ENCODE measurements at places on chromosomes 4 and X. TPM values are rescaled to one million over a fixed set of nuclear protein-coding genes. Genes with fewer than 3 reads are reported as not detected.
A peak's percentile ranks its signal among the peaks of the same experiment; 100 is the strongest.

The AP1S2 gene
- 33.8 TPM for total RNA-seq

The ATG4A gene
- 8.0 TPM for total RNA-seq

The NEK1 gene
- total RNA-seq, result 11.1 TPM

- H3K36me3 ChIP-seq, result peaks cover 10% of the 10 kb centered on the region
- no peaks in the 10 kb centered on the region for H3K4me1 ChIP-seq
- DNase-seq, result no peak
- no peak overlapping the region for H3K4me3 ChIP-seq
These were observed 38.9 kb downstream of the NUDT9 start for GRCh38 chr4:87461281-87461700.

DNA sequence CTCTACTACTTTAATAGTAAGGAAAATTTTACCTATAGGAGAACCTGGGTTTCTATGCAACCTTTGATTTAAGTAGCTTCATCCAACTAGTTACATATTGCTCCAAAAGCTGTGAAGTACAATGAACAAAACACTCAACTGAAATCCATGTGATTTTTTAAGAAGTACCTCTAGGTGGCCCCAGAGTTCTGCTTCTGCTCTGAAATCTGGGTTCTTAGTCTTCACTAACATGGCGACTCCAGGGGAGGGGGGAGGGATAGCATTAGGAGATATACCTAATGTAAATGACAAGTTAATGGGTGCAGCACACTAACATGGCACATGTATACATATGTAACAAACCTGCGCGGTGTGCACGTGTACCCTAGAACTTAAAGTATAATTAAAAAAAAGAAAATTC lies 73.4 kb upstream of the MAGEB2 start:
- H3K27ac ChIP-seq, result no peak overlapping the region
- H3K36me3 ChIP-seq, result no peaks in the 10 kb centered on the region

DNA sequence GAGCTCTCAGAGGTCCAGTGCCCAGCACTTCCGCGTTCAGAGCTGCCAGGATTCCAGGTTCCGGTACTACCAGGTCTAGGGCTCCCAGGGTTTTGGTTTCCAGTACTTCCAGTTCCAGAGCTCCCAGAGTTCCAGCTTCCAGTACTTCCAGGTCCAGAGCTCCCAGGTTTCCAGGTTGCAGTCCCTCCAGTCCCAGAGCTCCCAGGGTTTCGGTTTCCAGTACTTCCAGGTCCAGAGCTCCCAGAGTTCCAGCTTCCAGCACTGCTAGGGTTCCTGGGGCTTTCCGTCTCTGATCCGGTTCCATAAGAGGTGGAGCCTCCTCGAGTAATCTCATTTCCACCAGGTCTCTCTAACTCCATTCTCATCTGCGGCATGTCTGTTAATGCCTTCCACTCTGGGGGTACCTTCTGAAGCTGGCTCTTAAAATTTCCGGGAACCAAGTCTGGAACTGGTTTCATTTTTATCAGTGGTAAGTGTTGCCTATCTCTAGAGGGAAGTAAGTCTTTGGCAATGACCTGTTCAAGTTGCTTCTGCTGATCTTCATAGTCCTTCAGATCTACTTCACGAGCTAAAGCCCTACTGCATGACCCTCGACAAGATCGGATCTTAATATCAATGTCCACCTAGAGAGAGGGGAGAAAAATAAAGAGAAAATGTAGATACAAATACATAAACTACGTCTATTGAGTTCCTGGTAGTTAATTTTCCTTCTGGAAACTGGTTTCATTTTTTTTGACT lies 4.1 kb downstream of the FGA start:
- DNase-seq, result no peak
- no peak overlapping the region for H3K4me3 ChIP-seq

GRCh38 chr4:16733509-16733908 lies 164.9 kb downstream of the LDB2 start:
- DNase-seq, result no peak
- H3K27me3 ChIP-seq, result no peaks in the 10 kb centered on the region
- H3K4me3 ChIP-seq, result no peak overlapping the region
- no peak overlapping the region for H3K27ac ChIP-seq

DNA sequence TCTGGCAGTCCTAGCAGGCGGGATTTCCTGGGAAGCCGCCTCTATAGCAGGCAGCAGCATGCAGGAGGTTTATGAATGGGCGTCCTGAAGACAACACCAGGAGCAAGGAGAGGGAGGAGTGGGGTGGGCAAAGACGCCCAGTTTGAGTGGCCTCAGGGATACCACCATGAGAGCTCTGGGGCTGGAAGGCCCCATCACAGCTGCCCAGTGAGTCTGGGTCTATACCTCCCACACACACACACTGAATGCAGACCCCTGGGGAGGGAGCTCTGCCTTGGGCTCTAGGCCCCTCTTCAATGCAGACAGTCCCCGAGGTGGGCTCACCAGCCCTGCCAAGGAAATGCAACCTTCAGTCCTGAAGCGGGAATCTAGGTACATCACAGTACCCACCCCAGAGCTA lies 98.6 kb downstream of the AFAP1 start:
- H3K27ac ChIP-seq, result no peak overlapping the region
- H3K27me3 ChIP-seq, result no peaks in the 10 kb centered on the region
- H3K4me3 ChIP-seq, result no peak overlapping the region
- peaks cover 17% of the 10 kb centered on the region for H3K4me1 ChIP-seq

DNA sequence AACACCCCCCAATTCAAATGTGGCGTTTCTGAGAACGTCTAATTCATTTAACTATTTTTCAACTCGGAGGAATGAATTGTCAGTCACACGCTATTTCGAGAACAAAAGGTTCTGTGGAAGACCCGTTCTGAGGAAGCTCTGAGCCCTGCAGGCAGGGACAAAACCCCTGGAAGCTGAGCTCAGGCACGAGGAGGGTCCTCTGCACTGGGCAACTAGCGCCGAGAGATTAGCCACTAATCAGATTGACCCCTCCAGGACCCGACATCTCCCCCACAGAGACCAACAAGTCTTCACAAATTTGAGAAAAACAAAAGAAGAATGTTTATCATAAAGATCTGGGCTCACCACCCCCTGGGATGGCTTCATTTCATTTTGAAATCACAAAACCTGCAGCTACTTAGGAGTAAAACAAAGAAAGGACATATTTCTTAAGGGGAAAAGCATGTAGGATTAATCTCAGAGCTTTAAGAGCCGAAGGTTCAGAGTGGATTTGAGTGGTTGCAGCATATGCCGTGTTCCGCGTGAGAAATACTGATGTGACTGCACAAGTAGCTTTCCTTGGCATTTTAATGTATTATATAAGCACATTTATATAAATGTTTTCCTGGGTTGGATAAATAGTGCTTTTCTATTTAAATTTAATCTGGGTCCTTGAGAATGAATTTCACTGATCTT lies 41.8 kb downstream of the ADRA2C start:
- no peaks in the 10 kb centered on the region for H3K36me3 ChIP-seq
- H3K27me3 ChIP-seq, result no peaks in the 10 kb centered on the region
- no peaks in the 10 kb centered on the region for H3K4me1 ChIP-seq
- no peak overlapping the region for H3K27ac ChIP-seq
- no peak overlapping the region for H3K4me3 ChIP-seq

DNA sequence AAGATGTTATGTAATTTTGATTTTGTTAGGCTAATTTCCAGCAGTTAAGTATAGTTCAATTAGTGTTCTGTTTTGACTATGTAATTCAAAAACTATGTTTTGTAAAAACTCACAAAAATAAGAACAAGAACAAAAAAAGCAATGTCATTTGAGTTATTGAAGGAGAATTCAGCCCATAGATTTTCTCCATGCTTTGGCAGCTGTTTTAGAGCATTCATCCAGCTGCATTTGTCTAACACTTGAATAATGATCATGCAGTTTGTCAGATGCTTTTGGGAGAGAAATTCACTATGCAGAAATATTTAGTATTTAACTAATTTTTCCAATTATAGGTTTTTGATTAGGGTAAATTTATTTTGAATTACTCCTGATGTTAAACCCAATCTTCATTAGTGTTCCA lies 14.2 kb downstream of the CPE start:
- no peak for DNase-seq
- H3K36me3 ChIP-seq, result no peaks in the 10 kb centered on the region
- H3K4me3 ChIP-seq, result no peak overlapping the region
- H3K4me1 ChIP-seq, result no peaks in the 10 kb centered on the region
- no peak overlapping the region for H3K27ac ChIP-seq

DNA sequence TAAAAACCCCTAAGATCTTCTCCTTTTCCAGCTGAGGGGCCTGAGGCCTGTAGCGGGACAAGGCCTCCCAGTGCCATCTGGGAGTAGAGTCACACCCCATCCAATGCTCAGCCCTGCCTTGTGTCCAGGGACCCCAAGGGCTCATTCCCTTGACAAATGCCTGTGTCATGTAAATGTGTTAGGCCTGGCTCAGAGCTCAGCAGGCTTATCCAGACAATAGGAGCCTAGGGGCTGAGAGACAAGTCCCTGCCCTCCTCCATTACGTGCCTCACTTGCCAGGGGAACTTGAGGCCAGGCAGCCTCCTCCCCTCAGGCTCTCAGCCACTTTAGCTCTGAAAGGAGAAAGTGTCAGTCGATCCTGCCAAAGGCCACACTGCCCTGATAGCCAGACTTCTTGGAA lies 166.8 kb upstream of the MAMLD1 start:
- H3K27ac ChIP-seq, result no peak overlapping the region
- H3K27me3 ChIP-seq, result no peaks in the 10 kb centered on the region
- no peak overlapping the region for H3K4me3 ChIP-seq
- DNase-seq, result no peak
- peaks cover 6% of the 10 kb centered on the region for H3K4me1 ChIP-seq

GRCh38 chr4:104860238-104861123 lies 286.2 kb upstream of the TET2 start:
- no peaks in the 10 kb centered on the region for H3K36me3 ChIP-seq
- peaks cover 13% of the 10 kb centered on the region for H3K27me3 ChIP-seq
- H3K4me1 ChIP-seq, result no peaks in the 10 kb centered on the region
- no peak overlapping the region for H3K4me3 ChIP-seq
- DNase-seq, result no peak

DNA sequence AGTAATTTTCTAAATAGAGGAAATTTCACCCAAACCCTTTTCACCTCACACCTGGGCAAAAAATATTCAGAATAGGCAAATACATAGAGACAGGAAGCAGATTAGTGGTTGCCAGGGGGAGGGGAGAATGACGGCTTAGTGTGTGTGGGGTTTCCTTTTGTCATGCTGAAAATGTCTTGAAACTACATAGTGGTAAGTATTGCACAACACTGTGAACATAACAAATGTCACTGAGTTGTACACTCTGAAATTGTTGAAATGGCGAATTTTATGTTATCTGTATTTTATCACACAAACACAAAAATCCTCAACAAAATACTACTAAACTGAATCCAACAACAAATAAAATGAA lies 60.7 kb upstream of the PLAC1 start:
- H3K36me3 ChIP-seq, result no peaks in the 10 kb centered on the region
- peak overlapping the region; percentile 47 for H3K27ac ChIP-seq
- no peak overlapping the region for H3K4me3 ChIP-seq
- peak; percentile 23 for DNase-seq
- peaks cover 14% of the 10 kb centered on the region for H3K4me1 ChIP-seq

- H3K27me3 ChIP-seq, result no peaks in the 10 kb centered on the region
- H3K36me3 ChIP-seq, result no peaks in the 10 kb centered on the region
- H3K27ac ChIP-seq, result no peak overlapping the region
- DNase-seq, result no peak
These were observed 359.3 kb downstream of the ADGRL3 start for GRCh38 chr4:61559396-61559795.

DNA sequence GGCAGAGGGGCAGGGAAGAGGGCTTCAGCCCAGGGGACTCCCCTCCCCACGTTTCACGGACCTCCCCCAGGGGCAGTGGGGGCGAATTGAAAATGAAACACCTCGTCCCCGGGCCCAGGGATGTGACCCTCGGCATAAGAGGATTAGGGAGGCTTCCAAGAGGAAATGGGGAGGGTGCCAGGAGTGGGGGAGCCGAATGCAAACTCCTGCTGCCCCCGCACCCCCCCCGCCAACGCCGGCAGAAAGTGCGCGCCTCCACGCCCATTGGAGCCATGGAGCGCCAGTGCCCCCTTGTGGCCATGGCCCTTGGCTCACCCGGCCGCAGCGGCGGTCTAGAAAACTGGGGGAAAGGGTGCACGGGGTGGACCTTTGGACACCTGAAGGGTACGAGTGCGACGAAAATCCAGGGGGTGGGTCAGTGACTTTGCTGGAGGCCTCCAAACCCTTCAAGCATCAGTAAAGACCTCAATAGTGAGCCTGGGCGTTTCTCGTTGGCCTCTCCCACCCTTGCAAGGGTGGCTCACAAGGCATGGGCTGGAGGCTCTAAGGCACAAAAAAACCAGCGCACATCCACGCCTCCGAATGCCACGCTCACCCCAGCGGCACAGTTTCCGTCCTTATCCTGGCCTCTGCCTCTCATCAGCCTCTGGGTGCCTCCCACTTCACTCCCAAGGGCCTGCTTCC lies 120.8 kb upstream of the PJA1 start:
- H3K36me3 ChIP-seq, result no peaks in the 10 kb centered on the region
- H3K27ac ChIP-seq, result no peak overlapping the region
- H3K4me3 ChIP-seq, result no peak overlapping the region
- H3K4me1 ChIP-seq, result no peaks in the 10 kb centered on the region
- DNase-seq, result peak; percentile 13

- no peak for DNase-seq
- peaks cover 7% of the 10 kb centered on the region for H3K27me3 ChIP-seq
- no peaks in the 10 kb centered on the region for H3K36me3 ChIP-seq
- no peak overlapping the region for H3K27ac ChIP-seq
These were observed 5.2 kb upstream of the RPGR start for GRCh38 chrX:38332505-38332904.

DNA sequence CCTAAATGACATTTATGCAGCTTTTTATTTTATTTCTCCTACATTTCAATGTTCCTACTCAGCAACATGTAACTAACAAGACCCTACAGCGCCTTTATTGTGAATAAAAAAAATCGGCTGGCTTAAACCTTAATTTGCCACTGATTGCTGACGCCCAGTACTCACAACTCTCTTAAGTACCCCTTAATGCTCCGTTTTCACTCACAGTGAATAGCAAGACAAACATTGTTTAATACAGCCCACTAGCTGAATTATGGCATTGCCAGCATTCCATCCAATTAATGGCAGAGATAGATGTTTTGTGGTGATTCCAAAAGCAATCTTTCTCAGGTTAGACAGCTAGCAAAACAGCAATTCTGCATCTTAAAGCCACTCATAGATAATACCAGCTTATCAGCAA lies 61.1 kb downstream of the PPARGC1A start:
- no peak overlapping the region for H3K27ac ChIP-seq
- no peaks in the 10 kb centered on the region for H3K4me1 ChIP-seq
- DNase-seq, result no peak
- H3K27me3 ChIP-seq, result no peaks in the 10 kb centered on the region
- no peaks in the 10 kb centered on the region for H3K36me3 ChIP-seq

- H3K27me3 ChIP-seq, result no peaks in the 10 kb centered on the region
- H3K4me3 ChIP-seq, result no peak overlapping the region
- H3K36me3 ChIP-seq, result peaks cover 3% of the 10 kb centered on the region
- H3K4me1 ChIP-seq, result peaks cover 4% of the 10 kb centered on the region
These were observed 46.8 kb downstream of the NEK1 start for GRCh38 chr4:169565606-169566005.

All from activated T-helper 2 cell treated with anti-CD3 and anti-CD28 coated beads, Interferon-gamma antibody, Interleukin-2, Interleukin-4, amounts not matched to agents 10 μg/mL and 5 μg/mL and 100 μg/mL, durations not matched to agents 14 hours and 24 hours and 36 hours (primary cell).